Cerebellar nuclear complex (tissue), 1 donor: ENCODE measurements at places on chromosomes 7 and 10.

DNA sequence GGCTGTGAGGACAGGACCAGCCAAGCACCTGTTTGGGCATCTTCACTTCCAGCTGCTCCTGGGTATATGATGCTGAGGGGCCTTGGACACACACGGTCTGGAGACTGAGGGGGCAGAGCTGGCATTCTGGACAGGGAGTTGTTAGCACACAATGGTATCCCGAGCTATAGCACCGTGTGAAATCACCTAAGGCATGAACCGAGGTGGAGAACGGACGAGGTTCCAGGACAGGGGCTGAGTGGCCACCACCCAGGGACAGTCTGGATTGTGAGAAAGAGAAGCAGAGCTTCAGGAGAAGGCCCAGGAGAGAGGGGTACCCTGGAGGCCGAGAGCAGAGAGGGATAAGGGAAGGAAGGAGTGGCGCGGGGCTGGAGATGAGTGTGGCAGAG, 571.8 kb downstream of the TCERG1L start:
- DNase-seq = no peak

DNA sequence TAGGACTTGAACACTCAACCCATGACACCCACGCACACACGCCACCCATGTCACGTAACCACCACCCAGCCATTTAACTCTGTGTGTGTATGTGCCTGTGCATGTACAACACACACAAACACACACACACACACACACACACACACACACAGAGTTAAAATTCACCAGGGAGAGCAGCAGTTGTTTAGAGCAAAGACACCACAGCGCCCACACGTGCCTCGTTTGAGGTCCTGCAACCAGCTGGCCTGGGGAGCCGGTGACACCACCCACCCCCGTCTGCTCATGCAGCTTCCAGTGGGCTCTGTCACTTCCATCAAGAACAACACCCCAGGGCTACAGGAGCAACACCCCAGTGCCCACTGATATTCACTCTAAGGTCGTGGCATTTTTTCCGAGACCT, 97.4 kb downstream of the ELFN1 start:
- DNase-seq = no peak

- DNase-seq = no peak
Measured at GRCh38 chr10:22714479-22715289, at the start of gene PIP4K2A. Gene PIP4K2A, minus strand, starts transcription at chr10:22714578. Its CDS starts 252 bp downstream, at chr10:22714326.

- DNase-seq = no peak
Measured at GRCh38 chr10:44032216-44032615, 352.7 kb downstream of the CXCL12 start.

DNA sequence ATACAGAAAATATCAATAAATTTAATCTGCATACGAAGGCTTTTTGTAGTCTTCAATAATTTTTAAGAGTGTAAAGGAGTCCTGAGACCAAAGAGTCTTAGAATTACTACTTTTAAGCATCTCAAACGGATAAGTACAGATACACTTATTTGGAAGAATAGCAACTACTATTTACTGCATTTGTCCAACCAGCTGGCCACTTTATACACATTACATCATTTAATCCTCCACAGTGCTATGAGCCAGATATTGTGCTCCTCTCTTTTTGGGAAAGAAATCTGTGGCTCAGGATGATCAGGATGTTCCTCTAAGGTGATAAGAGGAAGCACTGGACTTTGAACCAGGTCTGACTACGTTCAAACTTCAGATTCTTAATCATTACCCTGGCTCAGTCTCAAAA, 588.6 kb upstream of the LRRTM3 start:
- no peak for DNase-seq

DNA sequence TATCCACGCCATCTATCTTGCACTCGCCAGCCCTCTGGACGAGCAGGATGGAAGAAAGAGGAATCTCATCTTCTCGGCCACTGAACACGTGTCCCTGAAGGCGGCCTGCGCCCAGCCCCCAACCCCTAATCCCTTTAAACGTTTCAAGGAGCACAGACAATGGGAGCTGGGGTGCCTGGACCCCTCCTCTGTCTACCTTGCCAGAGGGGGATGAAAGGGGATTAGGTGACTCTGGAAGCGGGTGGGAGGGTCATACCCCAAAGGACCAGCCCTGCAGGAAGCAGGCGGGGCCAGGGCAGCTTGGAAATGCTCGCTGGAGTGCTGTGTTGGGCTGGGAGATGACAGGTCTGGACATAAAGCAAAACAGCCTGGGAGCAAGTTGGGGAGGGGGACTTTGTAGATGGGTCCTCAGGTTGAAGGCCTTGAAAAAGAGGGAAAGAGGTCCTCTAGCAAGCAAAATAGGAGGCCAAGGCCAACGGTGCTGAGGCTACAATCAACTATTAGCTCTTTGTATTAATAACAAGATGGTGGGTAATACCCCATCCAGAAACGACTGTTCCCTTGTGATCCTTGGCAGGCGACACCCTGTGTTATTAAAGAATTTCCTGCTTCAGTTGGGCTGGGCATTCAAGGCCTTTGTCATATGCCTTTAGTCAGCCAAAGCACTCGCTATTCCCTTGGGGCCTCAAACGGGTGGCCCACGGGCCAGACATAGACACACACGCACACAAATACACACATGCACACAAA, 126.5 kb upstream of the UNC5B start:
- no peak for DNase-seq

DNA sequence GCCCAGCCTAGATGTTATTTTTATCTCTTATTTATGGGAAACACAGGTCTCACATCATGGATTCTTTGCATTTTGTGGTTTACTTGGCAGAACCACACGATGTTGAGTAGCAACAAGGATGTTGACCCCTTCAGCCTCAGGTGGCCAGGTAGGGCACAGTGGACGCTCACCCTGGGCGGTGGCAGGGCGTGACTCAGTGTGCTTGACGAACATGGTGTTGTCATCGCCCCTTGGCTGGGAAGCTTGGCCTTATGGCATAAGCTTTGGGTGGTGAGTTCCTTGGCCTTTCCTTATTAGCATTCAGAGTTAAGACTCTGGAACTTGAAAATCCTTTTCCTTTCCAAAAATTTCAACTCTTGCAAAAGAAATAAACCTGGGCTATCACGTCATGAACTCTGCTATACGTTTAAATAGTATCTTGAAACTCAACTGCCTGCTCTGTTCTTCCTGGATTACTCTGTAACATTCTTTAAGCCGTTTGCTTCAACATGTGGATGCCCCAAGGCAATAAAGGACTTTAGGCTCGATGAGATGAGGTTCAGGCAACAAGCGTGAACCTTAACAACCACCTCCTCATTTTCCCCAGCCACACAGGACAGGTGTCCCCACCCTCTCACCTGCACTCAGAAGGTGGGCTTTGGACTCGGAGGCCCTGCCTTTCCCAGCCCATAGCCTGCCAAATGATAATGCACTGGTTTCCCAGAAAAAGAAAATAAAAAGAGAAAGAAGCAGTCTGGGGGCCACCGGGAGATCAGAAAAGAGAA, 22.5 kb upstream of the ECHDC3 start:
- no peak for DNase-seq

GRCh38 chr10:114095559-114096337, 52.1 kb downstream of the ADRB1 start:
- DNase-seq = no peak

- no peak for DNase-seq
Measured at GRCh38 chr7:46654546-46655443, 733.7 kb upstream of the IGFBP3 start.
